ENCODE measurements at places on chromosomes 2 and 18. TPM values are rescaled to one million over a fixed set of nuclear protein-coding genes. Genes with fewer than 3 reads are reported as not detected.

GRCh38 chr2:107168141-107168540 lies 282.2 kb upstream of the ST6GAL2 start:
- DNase-seq: no peak

DNA sequence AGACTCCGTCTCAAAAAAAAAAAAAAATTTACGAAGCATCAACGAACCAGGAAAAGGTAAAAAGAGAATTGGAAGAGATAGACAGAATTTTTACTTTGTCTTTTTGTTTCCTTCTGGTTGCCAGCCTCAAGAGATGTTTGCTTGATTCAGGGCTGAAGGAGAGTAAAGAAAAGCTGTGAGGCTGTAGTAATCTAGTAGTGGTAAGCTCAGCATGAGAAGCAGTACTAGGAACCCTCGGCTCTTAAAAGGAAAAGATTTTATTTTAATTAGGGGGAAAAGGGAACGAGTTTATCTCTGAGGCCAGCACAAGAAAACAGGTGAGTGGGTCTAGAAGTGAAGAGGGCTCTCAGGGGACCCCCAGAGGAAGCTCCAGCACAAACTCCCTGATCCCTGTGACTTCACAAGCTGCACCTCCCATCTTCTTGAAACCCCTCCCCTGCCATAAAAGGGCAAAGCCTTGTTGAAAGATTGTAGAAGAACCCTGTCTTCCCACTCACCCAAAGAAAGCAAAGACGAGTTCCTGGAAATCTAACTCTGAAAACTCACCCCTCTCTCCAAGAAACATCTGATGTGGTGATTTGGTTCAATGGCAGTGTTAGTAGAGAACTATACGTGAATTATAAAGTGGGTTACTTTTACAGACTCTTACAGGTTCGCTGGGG lies 8.6 kb downstream of the RBMS1 start:
- no peak for DNase-seq

GRCh38 chr2:68831686-68832232 lies 39.4 kb downstream of the BMP10 start:
- DNase-seq: no peak

DNA sequence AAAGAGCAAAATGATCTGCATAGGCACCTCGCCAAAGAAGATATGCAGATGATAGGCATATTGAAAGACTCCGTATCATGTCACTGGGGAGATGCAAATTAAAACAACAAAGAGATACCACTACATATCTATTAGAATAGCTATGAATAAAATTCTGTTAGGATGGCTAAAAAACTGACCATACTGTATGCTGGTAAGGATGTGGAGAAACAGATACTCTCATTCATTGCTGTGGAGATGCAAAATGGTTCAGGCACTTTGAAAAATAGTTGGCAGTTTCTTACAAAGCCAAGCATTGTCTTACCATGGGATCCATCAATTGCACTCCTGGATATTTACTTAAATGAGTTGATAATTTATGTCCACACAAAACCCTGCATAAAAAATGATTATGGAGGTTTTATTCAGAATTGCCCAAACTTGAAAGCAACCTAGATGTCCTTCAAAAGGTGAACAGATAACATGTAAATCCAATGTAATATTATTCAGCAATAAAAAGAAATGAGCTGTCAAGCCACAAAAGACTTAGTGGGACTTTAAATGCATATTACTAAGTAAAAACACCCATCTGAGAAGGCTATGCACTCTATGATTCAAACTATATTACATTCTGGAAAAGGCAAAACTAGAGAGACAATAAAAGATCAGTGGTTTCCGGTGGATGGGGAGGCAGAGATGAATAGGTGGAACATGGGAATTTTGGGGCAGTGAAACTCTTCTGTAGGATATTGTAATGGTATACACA lies 31.2 kb downstream of the ZNF385B start:
- DNase-seq: no peak

GRCh38 chr2:48315896-48316194 lies 214.1 kb upstream of the STON1 start:
- DNase-seq: no peak

- DNase-seq: no peak
Measured at GRCh38 chr2:133541376-133541775, 26.9 kb downstream of the NCKAP5 start.

GRCh38 chr2:127913808-127914457 lies 28.2 kb upstream of the AMMECR1L start:
- DNase-seq: no peak

- no peak for DNase-seq
Measured at GRCh38 chr2:235793163-235793752, 299.4 kb downstream of the AGAP1 start.

DNA sequence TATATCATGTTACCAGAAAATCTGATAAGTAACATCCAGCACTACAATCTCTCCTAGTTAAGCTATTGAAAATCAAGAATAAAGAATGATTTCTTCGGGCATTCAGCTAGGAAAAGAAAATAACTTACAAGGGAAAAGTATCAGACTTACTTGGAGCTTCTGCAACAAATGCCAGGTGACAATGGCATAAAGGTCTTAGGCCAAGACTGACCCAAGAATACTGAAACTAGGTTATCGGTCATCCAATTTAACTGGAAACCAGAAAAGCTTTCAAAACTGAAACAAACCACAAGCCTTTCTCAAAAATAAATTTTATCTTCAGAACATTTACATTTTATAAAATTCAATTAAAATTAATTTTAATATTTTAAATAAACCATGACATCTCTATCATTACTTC lies 214.0 kb upstream of the CCDC68 start:
- no peak for DNase-seq

- DNase-seq: peak; percentile 23
Measured at GRCh38 chr2:236105955-236106607, 62.1 kb downstream of the GBX2 start.

- DNase-seq: no peak
Measured at GRCh38 chr2:138228101-138228500, 263.8 kb downstream of the HNMT start.

DNA sequence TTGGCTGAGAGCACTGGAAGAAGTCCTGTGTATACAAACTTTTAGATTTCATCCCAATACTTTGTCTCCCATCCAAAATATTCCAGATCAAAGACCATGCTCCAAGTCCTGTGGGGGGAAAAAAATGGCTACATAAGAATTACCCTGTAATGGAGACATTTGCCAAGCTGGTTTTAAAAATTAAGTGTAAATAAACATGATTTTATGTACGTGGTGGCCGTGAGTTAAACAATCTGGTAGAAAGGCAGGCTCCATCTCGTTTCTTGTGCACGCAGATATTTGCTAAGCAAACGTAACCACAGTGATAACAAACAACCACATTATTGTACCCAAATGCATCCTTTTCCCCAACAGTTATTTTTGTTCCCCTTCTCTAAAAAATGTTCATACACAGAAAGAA lies 176.4 kb downstream of the ZNF516 start:
- DNase-seq: no peak

GRCh38 chr2:215403441-215404347 lies 32.2 kb downstream of the FN1 start:
- DNase-seq: no peak

GRCh38 chr2:162067596-162067995 lies 6.4 kb downstream of the DPP4 start:
- DNase-seq: no peak

DNA sequence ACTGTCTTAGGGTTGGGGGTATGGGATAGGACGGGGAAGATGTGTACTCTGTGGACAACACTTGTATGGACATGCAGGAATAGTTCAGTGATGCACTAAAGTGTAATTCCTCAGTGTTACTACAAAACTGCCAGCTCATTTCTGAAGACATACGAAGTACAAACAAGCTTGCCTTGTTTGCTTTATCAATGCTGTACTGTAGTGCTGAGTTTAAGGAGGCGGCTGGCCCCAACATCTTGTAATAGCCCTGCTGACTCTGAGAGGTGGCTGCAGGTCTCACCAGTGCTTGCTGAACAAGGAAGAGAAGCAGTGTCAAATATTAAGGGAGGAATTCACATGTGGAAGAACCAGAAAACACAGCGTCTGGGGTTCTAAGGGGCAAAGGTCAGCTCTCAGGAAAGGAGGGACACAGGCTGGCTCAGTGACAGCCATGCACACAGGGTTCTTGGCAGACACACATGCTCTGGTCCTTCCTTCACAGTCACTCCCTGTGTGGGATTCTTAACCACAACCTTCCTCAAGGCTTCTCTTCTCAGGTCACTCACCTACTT lies 39.8 kb upstream of the EVA1A start:
- DNase-seq: no peak

DNA sequence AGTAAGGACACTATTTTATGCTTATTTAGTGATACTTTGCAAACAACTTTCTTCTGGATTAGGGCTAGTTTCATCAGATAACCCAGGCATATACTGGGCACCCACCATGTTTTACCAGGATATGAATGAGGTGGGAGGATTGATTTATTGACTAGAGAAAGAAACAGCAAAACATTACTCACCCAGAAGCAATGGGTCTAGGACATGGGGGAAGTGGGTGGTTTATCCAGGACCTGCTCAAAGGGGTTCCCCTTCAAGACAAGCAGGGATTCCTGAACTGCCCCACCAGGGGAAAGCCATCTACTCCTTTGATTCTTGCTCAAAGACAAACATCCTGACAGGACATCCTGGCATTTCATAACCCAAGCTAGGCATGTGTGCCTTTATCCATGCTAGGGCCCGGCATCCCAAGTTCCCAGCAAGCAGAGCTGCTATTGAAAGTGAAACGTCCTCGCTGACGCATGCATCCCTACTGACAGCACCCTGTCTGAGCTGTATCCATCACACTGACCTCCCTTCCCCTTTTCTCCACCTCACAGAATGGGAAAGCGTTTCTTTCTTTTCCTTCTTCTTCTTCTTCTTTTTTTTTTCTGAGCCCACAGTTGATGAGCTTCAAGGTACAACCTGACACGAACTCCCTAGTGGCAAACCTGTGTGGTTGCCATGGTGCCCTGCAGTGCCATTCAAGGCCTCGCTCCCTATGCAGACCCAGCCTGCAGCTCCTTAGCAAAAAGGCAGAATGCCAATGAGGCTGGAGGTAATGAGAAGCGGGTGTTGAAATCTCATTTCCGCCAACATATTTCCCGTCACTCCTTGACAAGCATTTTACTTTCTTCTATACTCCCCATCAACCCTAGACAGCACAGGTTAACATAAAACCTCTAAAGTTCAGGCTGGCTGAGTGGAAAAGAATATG lies 70.5 kb downstream of the CLHC1 start:
- peak; percentile 69 for DNase-seq

DNA sequence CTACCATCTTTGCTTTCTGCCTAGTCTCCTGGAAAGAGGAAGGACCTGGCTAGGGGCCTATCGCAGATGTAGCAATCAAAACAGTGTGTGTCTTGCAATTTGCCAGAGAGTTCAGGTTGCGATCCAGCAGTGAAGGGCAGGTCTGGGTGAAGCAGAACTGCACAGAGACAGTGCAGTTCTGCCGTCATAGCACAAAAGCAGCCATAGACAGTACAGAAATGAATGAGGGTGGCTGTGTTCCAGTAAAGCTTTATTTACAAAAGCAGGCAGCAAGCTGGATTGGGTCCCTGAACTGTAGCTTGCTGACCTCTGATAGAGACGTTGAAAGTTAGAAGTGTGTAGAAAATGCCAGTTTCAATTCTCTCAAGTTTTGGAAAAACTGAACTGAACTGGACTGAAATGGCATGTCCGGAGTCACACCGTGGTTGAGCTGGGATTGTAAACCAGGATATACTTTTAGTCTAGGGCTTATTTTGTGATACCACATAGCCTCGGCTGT lies 186.8 kb downstream of the LTBP1 start:
- DNase-seq: no peak

DNA sequence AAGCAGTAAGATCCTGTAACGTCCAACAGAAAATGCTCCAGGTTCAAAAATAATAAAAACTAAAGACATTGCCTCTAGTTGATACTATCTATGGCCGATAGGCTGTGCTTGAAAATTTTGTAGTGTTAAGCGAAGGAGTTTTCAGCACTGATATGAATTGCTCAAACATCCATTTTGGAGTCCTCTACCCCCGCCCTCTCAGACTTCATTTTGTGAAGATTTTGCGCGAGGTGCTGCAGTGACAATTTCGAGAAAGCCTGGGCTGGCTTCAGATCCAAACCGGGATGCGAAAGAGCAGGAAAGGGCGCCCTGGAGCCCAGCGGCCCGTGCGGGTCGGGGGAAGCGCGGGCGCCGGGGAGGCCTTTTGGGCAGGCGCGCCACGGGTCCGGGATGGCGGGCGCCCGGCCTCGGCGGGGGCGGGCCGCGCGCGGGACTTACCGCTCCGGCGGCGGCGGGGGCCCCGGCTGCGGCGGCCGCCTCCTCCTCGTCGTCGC lies 1.8 kb downstream of the SP3 start:
- no peak for DNase-seq

- DNase-seq: no peak
Measured at GRCh38 chr18:63098018-63098981, 221.3 kb downstream of the BCL2 start.

DNA sequence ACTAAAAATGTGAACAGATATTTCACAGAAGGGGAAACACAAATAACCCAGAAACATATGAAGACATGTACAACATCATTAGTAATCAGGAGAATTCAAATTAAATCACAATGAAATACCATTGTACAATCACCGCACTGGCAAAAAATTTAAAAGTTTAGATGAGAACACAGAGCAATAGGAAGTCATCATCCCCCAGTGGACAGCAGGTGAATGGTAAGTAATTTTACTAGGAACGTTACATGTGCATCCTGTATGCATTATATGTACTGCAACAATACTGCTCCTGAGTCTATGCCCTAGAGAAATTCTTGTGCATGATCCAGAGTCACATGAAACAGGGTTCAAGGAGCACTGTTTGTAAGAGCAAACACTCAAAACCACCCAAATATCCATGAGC lies 713.8 kb downstream of the NRXN1 start:
- no peak for DNase-seq

DNA sequence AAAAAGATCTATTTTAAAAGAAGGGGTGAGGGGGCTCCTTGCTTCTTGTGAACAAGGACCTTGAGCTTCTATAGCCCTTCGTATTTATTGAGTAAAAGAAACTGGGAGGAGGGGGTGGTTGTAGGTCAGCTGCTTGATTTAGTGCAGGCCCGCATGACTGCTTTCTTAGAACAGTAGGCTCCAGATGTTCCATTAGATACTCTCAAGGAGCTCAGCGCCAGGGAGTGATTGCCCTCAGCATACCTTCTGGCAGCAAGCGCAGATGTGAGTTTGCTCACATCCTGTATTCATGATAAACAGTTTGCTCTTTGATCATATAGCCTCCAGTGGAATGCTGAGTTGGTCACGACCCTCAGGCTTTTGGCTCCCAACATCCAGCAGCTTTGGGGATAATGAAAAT lies 108.9 kb upstream of the XPO1 start:
- DNase-seq: no peak

DNA sequence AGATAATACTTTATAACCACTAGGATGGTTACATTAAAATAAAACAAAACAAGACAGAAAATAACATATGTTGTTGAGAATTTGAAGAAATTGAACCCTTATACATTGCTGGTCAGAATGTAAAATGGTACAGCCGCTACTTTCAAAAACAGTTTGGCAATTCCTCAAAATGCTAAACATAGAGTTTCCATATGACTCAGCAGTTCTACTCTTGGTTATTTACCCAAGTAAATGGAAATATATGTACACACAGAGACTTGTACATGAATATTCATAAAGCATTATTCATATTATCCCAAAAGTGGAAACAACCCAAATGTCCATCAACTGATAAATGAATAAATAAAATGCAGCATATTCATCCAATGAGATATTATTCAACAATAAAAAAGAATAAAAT lies 92.5 kb upstream of the LRATD1 start:
- DNase-seq: no peak

PIKFYVE gene
- total RNA-seq: 42.6 TPM

STAT4 gene
- total RNA-seq: 3.8 TPM

HAAO gene
- 29.1 TPM for total RNA-seq

CAPN14 gene
- 0.29 TPM for total RNA-seq

SAG gene
- not detected for total RNA-seq

Data from aorta (tissue), 5 donors.